Nephron progenitor cell (in vitro differentiated cells): ENCODE measurements at places on chromosomes 2 and 18.

GRCh38 chr2:172845028-172845630, 109.5 kb downstream of the RAPGEF4 start:
- no peak overlapping the region for H3K4me3 ChIP-seq
- peaks cover 14% of the 10 kb centered on the region for H3K4me1 ChIP-seq
- no peaks in the 10 kb centered on the region for H3K36me3 ChIP-seq
- DNase-seq = no peak
- peaks cover 4% of the 10 kb centered on the region for H3K27me3 ChIP-seq
- no peak overlapping the region for H3K27ac ChIP-seq

- no peak for DNase-seq
- H3K36me3 ChIP-seq = peaks cover 97% of the 10 kb centered on the region
- no peak overlapping the region for H3K4me3 ChIP-seq
- H3K27me3 ChIP-seq = no peaks in the 10 kb centered on the region
- H3K27ac ChIP-seq = no peak overlapping the region
These were observed 49.2 kb downstream of the LPIN1 start for GRCh38 chr2:11795590-11795989.

DNA sequence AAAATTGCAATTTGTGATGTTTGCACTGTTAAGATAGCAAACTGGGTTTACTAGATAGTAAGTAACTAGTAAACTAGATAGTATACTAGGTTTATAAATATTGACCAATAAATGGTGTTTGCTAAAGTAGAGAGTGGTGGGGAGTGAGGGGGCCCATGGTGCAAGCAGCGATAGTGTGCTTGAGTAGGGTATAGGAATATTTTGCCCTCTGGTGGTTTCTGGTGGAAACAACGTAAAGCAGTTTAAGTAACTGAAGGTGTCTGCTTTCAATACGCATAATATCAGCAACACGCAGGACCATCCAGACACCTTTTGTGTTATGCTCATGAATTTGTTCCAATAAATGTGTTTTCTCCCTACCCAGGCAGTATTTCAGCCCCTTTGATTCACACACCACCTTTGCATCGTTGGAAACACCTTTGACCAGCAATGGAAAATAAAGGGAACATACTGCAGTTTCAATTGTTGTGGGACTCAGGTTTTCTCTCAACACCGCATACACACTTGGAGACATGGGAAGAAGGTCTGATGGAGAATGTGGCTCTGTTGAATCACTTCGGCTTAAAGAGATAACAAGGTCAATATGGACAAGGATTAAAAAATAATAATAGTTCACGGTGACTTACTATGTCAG, 16.7 kb upstream of the STAT1 start:
- no peak overlapping the region for H3K4me3 ChIP-seq
- no peak overlapping the region for H3K27ac ChIP-seq
- no peaks in the 10 kb centered on the region for H3K36me3 ChIP-seq

GRCh38 chr2:185625604-185626003, 113.0 kb upstream of the FSIP2 start:
- H3K4me1 ChIP-seq = no peaks in the 10 kb centered on the region
- H3K36me3 ChIP-seq = no peaks in the 10 kb centered on the region
- no peaks in the 10 kb centered on the region for H3K27me3 ChIP-seq

GRCh38 chr18:11689669-11690565, 853 bp downstream of the GNAL start:
- H3K4me1 ChIP-seq = peaks cover 26% of the 10 kb centered on the region
- peaks cover 6% of the 10 kb centered on the region for H3K36me3 ChIP-seq
- peaks cover 15% of the 10 kb centered on the region for H3K27me3 ChIP-seq
- DNase-seq = peak; percentile 72
- H3K4me3 ChIP-seq = peak overlapping the region; percentile 90
- H3K27ac ChIP-seq = peak overlapping the region; percentile 94

- H3K36me3 ChIP-seq = peaks cover 1% of the 10 kb centered on the region
- no peaks in the 10 kb centered on the region for H3K27me3 ChIP-seq
- H3K4me3 ChIP-seq = no peak overlapping the region
These were observed 32.8 kb downstream of the PKP4 start for GRCh38 chr2:158489366-158490112.

DNA sequence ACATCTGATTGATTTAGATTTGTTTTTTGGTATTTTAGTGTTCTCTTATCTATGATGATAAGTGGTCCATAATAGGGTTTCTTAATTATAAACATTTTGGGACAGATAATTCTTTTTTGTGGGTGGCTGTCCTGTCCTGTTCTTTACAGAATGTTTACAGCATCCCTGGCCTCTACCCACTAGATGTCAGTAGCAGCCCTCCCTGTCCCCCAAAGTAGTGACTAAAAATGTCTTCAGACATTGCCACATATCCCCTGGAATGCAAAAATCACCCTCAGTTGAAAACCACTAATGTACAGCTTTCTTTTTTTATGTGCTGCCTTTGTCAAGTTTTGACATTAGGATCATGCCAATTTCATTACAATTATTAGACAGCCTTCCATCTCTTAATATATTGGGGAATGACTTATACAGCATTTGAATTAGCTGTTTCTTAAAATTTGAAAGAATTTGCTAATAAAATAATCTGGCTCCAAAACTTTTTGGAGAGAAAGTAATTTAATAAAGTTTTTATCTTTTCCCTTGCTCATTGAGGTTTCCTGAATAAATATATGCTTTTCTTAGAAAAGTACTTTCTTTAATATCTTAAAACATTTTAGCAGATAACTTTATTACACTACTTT, 19.5 kb downstream of the WIPF1 start:
- H3K27me3 ChIP-seq = no peaks in the 10 kb centered on the region
- no peak for DNase-seq
- H3K27ac ChIP-seq = no peak overlapping the region
- H3K4me3 ChIP-seq = no peak overlapping the region

DNA sequence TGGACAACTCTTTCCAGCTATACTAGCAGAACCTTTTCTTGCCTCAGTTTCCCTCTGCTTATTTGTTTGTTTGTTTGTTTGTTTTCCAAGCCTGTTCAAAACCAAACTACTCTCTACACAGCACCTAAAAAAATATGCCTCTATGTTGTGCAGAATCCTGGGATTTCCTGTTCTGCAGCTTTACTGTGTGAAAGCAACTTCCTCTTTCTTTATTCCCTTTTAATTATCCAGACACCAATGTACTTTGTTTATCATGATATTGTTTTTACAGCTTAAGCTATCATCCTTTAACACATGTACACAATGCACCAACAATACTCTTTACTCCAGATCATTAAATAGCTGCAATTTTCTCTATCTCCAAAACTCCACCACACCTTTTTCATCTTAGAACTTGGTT, 259.5 kb downstream of the EPHA4 start:
- H3K4me3 ChIP-seq = no peak overlapping the region
- H3K27ac ChIP-seq = peak overlapping the region; percentile 81
- DNase-seq = no peak
- no peaks in the 10 kb centered on the region for H3K36me3 ChIP-seq
- peaks cover 3% of the 10 kb centered on the region for H3K27me3 ChIP-seq

- peaks cover 58% of the 10 kb centered on the region for H3K4me1 ChIP-seq
- no peak overlapping the region for H3K4me3 ChIP-seq
- H3K27me3 ChIP-seq = peaks cover 3% of the 10 kb centered on the region
- H3K36me3 ChIP-seq = peaks cover 9% of the 10 kb centered on the region
These were observed 28.9 kb downstream of the PXDN start for GRCh38 chr2:1715184-1716013.

DNA sequence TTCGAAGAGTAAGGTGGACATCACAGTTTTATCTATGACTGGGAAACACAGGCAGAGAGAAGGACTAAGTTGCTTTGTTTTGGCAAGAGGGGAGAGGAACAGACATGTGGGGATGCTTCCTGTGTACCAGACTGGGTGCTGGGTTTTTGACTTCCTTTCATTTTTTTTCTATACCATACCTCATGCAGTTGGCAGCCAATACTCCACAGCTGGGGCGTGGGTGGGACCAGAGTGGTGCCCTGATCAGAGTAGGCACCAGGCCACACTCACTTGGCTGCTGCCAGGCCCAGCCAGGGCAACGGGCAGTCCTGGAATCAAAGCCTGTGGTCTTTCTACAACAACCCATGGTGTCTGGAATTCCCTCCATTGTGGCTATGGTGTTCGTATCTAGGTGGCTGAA, 45.2 kb downstream of the SH3RF3 start:
- peaks cover 8% of the 10 kb centered on the region for H3K27me3 ChIP-seq
- DNase-seq = no peak
- H3K27ac ChIP-seq = no peak overlapping the region
- peaks cover 20% of the 10 kb centered on the region for H3K36me3 ChIP-seq
- peaks cover 46% of the 10 kb centered on the region for H3K4me1 ChIP-seq

DNA sequence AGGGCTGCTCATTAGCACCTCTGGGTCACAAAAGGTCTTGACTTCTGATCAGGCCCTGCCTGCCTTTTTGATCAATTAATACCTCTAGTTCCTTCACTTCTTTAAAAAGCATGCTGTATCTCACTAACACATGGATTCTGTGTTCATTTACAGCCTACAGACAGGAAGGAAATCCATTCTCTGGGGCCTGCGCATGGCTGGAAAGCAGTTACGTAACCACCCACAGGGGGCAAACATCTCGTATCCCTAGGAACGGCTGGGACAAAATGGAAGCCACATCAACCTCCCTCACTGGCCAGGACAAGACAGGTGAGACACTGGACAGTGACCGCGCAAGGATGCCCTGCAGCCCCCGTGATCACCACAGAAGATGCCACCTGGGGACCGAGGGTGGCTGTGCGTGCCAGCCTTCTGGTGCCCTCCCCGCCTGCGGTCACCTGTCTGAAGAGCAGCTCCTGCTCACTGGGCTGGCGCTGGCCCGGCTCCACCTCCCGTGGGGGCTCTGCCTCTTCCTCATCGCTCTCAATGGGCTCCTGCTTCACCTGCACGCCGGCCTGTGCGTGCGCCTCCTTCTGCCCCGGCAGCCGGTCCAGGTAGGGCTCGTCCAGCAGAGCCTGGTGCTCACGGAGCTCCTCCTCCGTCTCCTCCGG, 266.9 kb downstream of the TWIST2 start:
- no peak for DNase-seq
- H3K4me3 ChIP-seq = no peak overlapping the region
- peaks cover 40% of the 10 kb centered on the region for H3K4me1 ChIP-seq
- H3K27ac ChIP-seq = no peak overlapping the region
- peaks cover 3% of the 10 kb centered on the region for H3K27me3 ChIP-seq
- H3K36me3 ChIP-seq = peaks cover 23% of the 10 kb centered on the region

DNA sequence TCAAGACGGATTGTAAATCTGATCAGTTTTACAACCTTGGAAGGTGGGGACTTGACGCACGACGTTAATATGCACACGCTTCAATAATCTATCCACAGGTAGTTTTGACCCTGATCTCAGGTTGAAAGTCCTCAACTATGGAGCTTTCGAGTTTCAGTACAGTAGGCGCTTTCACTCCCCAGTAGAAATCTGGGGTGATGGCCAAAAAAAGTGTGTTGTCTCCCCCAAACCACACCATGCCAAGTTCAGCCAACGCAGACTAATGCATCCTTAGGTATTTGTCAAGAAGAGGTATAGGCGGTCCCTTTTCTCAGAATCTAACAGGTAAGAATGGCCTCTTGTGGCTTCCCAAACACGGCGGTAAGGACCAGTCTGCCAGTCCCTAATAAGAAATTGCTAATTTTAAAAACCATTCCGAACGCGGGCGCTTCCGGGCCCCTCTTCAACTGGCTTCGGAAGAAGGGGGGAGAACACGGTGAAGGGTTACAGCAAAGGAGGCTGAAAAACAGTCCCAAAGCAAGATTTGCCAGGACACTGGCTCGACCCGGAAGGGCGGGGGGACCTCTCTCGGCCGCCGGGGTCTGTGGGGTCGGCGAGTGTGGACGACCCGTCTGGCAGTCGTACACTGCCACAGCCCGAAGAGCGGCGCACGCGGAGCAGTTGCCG, 659 bp downstream of the FAM210A start:
- no peak for DNase-seq
- H3K4me3 ChIP-seq = peak overlapping the region; percentile 94
- peaks cover 35% of the 10 kb centered on the region for H3K36me3 ChIP-seq
- peak overlapping the region; percentile 35 for H3K27ac ChIP-seq

GRCh38 chr18:60020107-60020925, 120.5 kb downstream of the PMAIP1 start:
- H3K4me3 ChIP-seq = no peak overlapping the region
- peaks cover 34% of the 10 kb centered on the region for H3K4me1 ChIP-seq
- no peaks in the 10 kb centered on the region for H3K36me3 ChIP-seq
- H3K27me3 ChIP-seq = peaks cover 3% of the 10 kb centered on the region

- no peaks in the 10 kb centered on the region for H3K27me3 ChIP-seq
- DNase-seq = no peak
- H3K4me1 ChIP-seq = no peaks in the 10 kb centered on the region
- H3K4me3 ChIP-seq = no peak overlapping the region
- H3K36me3 ChIP-seq = no peaks in the 10 kb centered on the region
- no peak overlapping the region for H3K27ac ChIP-seq
These were observed 478.1 kb upstream of the ZNF804A start for GRCh38 chr2:184119989-184120800.

GRCh38 chr2:76274160-76274559, 563.4 kb upstream of the GCFC2 start:
- no peak for DNase-seq
- H3K4me1 ChIP-seq = peaks cover 11% of the 10 kb centered on the region
- H3K4me3 ChIP-seq = no peak overlapping the region
- peaks cover 5% of the 10 kb centered on the region for H3K27me3 ChIP-seq
- no peak overlapping the region for H3K27ac ChIP-seq
- H3K36me3 ChIP-seq = no peaks in the 10 kb centered on the region

DNA sequence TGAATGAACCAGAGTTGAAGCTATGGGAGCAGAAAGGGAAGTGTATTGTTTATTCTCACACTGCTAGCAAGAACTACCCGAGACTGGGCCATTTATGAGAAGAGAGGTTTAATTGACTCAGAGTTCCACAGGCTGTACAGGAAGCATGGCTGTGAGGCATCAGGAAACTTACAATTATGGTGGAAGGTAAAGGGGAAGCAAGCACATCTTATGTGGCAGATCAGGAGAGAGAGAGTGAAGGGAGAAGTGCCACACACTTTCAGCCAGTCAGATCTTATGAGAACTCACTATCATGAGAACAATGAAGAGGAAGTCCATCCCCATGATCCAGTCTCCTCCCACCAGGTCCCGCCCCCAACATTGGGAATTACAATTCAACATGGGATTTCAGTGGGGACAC, 383.2 kb upstream of the SLC14A2 start:
- no peak overlapping the region for H3K27ac ChIP-seq
- no peak overlapping the region for H3K4me3 ChIP-seq
- H3K36me3 ChIP-seq = no peaks in the 10 kb centered on the region
- no peak for DNase-seq

GRCh38 chr2:190766595-190766994, 114.0 kb upstream of the GLS start:
- H3K4me1 ChIP-seq = peaks cover 10% of the 10 kb centered on the region
- DNase-seq = no peak
- H3K27ac ChIP-seq = no peak overlapping the region
- H3K27me3 ChIP-seq = peaks cover 3% of the 10 kb centered on the region
- H3K4me3 ChIP-seq = no peak overlapping the region
- H3K36me3 ChIP-seq = no peaks in the 10 kb centered on the region

- peaks cover 8% of the 10 kb centered on the region for H3K36me3 ChIP-seq
- H3K27ac ChIP-seq = no peak overlapping the region
- no peaks in the 10 kb centered on the region for H3K4me1 ChIP-seq
- H3K4me3 ChIP-seq = no peak overlapping the region
- H3K27me3 ChIP-seq = peaks cover 26% of the 10 kb centered on the region
These were observed 300.9 kb downstream of the PHLPP1 start for GRCh38 chr18:63016270-63016669.

DNA sequence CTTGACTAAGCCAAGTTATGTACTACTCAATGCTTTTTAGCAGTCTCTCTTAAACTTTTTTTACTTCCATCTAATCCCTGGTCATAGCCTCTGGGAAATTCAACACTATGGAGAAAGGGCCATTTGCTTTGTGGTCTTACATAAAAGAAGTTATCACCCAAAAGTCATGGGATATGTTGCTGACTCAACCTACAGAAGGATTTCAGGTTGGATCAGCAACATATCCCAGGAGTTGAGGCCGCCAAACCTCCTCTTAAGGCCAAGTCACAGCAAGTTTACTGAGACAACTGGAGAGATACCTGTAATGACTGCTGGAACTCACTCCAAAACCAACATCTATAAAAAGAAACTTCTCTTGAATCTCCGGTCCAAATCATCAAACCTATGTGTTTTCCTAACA, 141.1 kb downstream of the IRS1 start:
- H3K27me3 ChIP-seq = peaks cover 3% of the 10 kb centered on the region
- no peak for DNase-seq
- peaks cover 35% of the 10 kb centered on the region for H3K4me1 ChIP-seq
